ENCODE measurements at places on chromosomes 7 and 10.

GRCh38 chr7:128045766-128046165 is 14.5 kb upstream of the LRRC4 start:
- no peak for DNase-seq

DNA sequence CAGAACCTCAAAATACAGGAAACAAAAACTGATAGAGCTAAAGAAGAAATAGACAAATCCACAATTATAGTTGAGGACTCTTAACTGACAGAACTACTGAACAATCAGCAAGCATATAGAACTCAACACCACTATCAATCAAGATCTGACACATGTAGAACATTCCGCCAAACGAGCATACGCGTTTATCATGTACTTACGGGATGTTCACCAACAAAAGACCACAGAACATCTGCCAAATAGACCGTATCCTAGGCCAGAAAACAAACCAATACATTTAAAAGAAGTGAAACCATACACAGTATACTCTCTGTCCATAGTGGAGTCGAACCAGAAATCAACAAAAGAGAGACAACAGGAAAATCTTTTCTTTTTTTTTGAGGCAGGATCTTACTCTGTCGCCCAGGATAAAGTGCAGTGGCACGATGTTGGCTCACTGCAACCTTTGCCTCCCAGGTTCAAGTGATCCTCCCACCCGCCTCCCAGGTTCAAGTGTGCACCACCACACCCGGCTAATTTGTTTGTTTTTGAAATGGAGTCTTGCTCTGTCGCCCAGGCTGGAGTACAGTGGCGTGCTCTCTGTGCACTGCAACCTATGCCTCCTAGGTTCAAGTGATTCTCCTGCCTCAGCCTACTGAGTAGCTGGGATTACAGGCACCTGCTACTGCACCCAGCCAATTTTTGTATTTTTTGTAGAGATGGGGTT is 5.1 kb downstream of the GNA12 start:
- no peak for DNase-seq

GRCh38 chr10:63173468-63174232 is 40.5 kb downstream of the NRBF2 start:
- no peak for DNase-seq

- no peak for DNase-seq
Measured at GRCh38 chr7:132930881-132931280, 151.0 kb downstream of the CHCHD3 start.

- no peak for DNase-seq
Measured at GRCh38 chr7:30001998-30002397, 12.4 kb upstream of the SCRN1 start.

GRCh38 chr7:111796671-111797070 is 234.4 kb upstream of the IMMP2L start:
- no peak for DNase-seq

GRCh38 chr10:30215141-30215540 is 133.9 kb downstream of the MTPAP start:
- DNase-seq = no peak

- DNase-seq = no peak
Measured at GRCh38 chr10:110151467-110151866, 55.9 kb upstream of the MXI1 start.

- DNase-seq = no peak
Measured at GRCh38 chr10:69332278-69333010, 54.1 kb downstream of the HK1 start.

- DNase-seq = no peak
Measured at GRCh38 chr7:158390460-158390859, 197.2 kb downstream of the PTPRN2 start.

DNA sequence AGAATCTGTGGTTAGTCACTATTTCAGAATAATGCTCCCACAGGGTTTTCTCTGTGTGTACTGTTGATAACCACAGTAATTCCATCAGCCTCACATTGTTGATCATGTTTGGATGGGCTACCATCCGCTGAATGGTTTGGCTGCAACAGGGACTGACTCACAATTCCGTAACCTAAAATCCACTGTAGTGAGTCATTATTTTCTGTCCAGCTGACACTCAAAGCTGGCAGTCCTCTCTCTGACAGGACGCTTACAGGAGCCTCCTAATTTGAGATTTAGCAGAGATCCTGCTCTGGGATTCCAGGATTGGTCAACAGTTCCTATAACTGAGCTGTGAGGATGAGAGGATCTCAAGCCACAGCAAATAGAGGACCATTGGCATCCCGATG is 32.7 kb downstream of the VWA2 start:
- DNase-seq = peak; percentile 91

- no peak for DNase-seq
Measured at GRCh38 chr7:151607464-151607867, 87.8 kb upstream of the RHEB start.

GRCh38 chr10:11023009-11023953 is 5.6 kb downstream of the CELF2 start:
- no peak for DNase-seq

DNA sequence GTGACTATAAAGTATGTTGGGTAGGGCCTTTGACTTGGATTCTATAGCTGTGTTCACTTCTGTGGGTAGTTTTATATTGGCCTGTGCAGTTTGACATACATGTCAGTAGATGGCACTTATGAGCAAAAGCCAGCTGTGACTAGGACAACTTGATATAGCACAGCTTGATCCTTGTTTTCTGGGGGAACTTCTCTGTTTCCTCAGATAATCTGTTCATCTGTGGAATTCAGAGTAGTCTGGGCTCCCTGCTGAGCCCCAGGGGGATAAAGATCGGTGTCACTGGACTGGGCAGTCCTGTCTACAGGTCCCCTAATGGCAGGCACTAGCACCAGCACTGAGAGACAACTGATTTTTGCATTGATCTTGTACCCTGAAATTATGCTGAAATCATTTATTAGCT is 25.4 kb downstream of the CYP2C9 start:
- DNase-seq = peak; percentile 9

GRCh38 chr7:152949790-152950189 is 190.2 kb downstream of the ACTR3B start:
- DNase-seq = no peak

DNA sequence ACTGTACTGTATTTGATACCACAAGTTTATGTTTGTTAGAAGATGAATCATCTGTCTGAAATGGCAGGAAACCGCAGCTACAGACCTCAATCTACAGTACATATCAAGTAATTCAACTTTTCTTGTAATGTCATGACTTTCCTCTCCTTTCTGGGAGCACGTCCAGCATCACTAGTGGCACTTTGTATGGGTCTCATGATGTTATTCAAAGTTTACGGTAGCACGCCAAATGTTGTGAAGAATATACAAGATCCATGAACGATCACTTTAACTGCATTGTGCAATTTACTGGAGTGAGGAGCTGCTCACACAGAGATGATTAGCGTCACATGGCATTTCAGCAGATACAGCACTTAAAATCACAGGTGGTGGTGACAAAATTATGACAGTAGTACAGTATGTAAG is 257.8 kb upstream of the GNAI1 start:
- peak; percentile 90 for DNase-seq

GRCh38 chr7:72405418-72405817 is 6.7 kb downstream of the CALN1 start:
- DNase-seq = no peak

DNA sequence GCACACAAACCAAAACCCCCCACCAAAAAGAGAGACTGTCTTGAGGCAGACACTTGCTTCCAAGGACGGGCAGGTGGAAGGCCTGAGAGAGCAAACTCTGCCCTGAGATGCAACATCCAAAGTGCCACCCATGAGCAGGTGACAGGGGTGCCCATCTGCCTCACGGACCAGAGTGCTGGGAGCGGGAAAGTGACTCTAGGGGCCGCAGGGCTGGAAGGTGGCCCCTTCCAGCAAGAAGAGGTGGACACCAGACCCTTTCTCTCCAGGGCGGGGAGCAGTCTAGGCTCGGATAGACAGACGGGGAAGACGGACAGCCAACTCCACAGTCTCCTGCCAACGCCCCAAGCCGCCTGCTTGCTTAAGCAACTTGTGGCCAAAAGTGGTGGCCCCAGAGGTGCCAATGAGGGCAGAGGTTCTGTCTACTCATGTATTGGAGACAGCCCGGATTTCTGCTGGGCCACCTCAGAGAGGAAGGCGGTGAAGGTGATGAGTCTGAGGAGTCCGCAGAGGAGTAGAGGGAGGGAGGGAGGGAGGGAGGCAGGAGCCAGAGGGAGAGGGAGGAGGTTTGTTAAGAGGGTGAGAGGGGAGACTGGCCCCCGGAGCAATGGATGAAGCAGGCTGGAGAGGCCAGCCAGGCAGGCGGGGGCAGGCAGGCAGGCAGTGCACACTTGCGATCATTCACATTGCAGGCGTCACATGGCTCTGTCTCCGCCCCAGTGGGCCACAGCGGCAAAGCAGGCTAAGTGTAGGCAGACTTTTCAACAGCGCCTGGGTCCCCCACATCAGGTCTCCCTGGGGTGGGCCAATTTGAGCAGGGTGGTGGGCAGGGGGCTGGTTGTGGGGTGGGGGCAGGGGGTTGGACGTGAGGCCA is 65.6 kb downstream of the SLC29A4 start:
- no peak for DNase-seq

DNA sequence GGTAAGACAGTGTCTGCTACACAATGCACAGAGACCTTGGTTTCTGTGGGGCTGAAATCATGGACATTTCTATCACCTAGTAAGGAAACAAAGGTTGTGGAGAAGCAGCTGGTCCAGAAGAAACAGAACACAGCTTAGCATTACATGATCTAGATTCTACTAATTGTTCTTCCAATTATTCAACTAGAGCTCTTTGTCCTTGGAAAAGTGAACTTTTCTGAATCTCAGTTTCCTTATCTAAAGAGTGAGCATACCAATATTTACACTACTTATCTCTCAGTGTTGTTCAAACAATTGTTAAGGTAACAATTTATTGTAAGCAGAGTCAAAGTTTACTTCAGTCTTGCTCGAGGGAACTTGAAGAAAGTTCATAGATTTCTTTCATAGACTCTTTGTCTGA is 42.3 kb upstream of the TRIM24 start:
- DNase-seq = no peak
